ENCODE measurements at places on chromosomes 3 and 15. TPM values are rescaled to one million over a fixed set of nuclear protein-coding genes. Genes with fewer than 3 reads are reported as not detected.
A peak's percentile ranks its signal among the peaks of the same experiment; 100 is the strongest.

DNA sequence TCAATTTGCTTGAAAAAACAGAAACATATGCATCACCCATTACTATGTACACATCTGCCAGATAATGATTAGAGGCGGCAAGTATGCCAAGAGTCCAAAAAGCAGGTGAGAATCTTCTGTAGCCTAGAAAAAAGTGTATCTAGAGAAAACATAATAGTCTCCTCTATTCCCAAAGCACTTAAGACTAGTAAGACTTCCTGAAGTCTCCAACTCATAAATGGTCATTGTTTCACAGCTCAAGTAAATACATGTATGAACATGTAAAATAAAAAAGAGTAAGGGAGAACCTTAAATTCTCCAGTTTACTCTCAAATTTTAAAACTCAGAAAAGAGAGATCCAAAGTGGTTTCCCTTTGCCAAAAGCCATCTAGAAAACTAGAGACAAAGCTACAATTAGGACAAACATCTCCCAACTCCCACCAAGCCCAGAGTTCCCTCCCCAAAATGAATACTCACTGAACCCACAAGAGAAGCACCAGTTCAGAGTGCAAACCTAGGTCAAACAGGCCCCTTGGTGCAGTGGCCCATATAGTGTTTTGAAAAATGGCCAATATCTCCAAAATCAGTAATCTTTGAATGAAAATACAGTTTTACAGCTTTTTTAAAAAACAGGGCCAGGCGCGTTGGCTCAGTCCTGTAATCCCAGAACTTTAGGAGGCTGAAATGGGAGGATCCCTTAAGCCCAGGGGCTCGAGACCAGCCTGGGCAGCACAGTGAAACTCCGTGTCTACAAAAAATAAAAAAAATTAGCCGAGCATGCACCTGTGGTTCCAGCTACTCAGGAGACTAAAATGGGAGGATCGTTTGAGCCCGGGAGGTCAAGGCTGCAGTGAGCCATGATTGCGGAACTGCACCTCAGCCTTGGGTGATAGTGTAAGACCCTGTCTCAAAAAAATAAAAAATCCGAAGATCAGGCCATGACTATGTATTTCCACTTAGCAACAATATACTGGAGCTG lies 11.0 kb upstream of the MAP4 start:
- no peak for DNase-seq

DNA sequence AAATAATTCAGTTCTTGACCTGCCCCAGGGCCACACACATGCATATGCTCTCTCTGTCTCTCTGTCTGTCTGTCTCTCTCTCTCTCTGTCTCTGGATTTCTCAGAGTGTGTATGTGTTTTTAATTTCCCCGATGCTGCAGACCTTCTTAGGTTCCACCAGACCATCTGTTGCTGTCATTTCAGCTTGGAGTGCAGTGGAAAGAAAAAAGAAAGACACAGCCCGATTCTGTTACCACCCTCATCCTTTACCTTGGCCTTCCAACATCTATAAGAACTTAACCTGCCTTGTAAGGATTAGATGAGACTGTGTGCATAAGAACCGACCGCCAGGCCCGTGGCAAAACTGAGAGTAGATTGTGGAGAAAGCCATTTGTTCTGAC lies 9.7 kb upstream of the PGPEP1L start:
- peak; percentile 83 for DNase-seq

- DNase-seq: no peak
These were observed 3.7 kb upstream of the KLHL24 start for GRCh38 chr3:183631715-183632114.

GRCh38 chr3:58551636-58552180 lies 14.7 kb upstream of the ACOX2 start:
- no peak for DNase-seq

- DNase-seq: no peak
These were observed 23.1 kb downstream of the XXYLT1 start for GRCh38 chr3:195247863-195248189.

- DNase-seq: no peak
These were observed 93.3 kb downstream of the SI start for GRCh38 chr3:164984947-164985346.

- DNase-seq: peak; percentile 60
These were observed 47.8 kb downstream of the OIP5 start for GRCh38 chr15:41284427-41285177.

Gene INSYN1
- total RNA-seq: 5.7 TPM

DNA sequence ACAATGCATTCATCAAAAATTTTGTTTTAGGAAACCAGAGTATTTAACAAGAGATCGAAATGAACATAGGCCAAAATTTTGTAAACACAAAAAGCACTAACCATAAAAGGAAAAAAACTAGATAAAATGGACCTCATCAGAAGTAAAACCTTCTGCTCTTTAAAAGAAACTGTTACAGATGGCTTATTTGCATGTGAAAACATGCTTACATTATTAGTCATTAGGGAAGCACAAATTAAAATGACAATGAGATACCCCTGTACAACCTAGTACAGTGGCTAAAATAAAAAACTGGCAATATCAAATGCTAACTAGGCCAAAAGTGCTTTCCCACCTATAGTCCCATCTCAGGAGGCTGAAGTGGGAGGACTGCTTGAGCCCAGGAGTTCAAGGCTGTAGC lies 19.3 kb downstream of the UBR1 start:
- no peak for DNase-seq

Gene SLC28A2
- not detected for total RNA-seq

DNA sequence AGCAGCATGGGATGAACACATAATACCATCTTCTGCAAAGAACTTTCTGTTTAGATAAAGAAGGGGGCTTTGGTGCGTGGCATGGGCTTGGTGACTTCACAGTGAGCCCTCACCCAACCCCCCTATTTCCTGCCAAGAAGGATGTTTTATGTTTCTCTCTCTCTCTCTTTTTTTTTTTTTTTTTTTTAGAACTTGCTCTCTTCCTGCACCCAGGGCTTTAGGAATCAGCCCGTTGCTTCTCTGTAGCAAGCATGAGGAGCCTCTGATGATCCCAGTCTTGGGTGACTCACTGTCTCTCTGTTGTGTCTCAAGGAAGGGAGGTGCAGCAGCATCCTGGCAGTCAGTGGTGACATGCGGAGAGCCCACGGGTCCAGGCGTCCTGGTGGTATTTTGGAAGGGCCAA lies 49.1 kb downstream of the CCK start:
- DNase-seq: no peak

Gene GRK7
- total RNA-seq: 0.04 TPM

Gene LDHAL6B
- not detected for total RNA-seq
